Left renal cortex interstitium (tissue), 4 donors: ENCODE measurements at places on chromosomes 11 and 22. TPM values are rescaled to one million over a fixed set of nuclear protein-coding genes. Genes with fewer than 3 reads are reported as not detected.

Gene SLC22A8
- 26.6 TPM for polyA plus RNA-seq

Gene AIFM3
- polyA plus RNA-seq = 0.82 TPM

Gene NEFH
- 11.7 TPM for polyA plus RNA-seq

Gene HTR3A
- not detected for polyA plus RNA-seq

Gene MPPED2
- 18.5 TPM for polyA plus RNA-seq

DNA sequence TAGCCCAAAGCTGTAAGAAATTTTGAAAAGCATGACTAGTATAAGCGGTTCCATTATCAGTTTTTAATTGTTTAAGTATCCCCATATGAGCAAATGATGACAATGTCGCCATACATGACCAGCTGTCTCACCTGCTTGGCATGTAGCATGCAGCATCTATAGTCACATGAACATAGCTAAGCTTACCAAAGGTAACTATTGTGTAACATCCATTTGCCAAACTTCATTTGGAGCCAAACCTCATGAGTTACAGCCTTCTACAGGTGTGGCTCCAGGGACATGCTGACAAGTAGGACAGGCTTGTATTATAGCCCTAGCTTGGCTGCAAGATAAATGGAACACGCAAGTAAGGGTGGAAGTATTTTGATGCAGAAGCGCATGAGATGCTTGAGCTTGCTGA lies 30.4 kb downstream of the OR10A6 start:
- no peak for DNase-seq

- no peak for DNase-seq
These were observed 13.0 kb downstream of the ABCC8 start for GRCh38 chr11:17463546-17464174.

- DNase-seq = no peak
These were observed 39.6 kb downstream of the ARHGAP42 start for GRCh38 chr11:100726680-100727079.

- no peak for DNase-seq
These were observed 17.1 kb downstream of the CRELD2 start for GRCh38 chr22:49935561-49935960.

DNA sequence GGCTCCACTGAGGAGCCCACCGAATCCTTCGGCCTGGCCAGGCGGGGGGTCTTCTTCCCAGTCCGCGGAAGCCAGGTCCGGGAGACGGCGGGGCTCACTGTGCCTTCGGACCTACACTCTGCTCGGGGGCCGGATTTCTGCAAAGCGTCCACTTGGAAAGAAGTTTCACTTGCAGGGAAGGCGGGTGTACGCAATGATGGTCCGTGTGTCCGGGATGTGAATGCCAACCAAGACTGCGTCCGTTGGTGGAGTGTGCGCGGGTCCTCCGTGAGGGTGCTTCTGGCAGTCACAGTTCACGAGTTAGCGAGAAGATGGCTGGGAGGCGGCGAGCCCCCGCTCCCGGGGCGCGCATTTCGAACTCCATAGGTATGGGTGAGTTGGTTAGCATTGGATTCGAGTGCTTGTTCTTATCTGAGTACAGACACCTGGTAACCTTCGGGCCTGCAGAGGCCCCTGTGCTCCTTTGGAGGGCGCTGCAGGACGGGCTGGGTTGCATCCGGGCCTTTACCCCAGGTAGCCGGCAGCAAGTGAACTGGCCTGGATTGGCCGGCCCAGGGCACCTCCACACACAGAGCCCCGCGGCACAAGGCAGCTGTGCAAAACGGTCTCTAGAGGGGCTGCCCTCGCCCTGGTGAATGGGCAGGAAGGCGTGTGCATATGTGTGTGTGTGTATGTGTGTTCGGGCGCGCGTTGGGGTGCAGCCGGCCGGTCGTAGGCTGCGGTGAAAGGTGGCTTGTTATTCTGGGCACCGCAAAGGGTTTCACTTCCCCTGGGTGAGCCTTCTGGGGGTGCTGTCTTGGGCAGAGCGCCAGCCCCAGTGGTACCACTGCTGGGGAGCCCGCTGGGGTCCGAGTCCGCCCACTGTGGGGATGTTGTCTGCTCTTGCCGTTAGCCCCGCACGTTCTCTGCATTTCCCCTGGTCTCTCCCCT lies 13.3 kb upstream of the CYP2R1 start:
- DNase-seq = peak; percentile 28

DNA sequence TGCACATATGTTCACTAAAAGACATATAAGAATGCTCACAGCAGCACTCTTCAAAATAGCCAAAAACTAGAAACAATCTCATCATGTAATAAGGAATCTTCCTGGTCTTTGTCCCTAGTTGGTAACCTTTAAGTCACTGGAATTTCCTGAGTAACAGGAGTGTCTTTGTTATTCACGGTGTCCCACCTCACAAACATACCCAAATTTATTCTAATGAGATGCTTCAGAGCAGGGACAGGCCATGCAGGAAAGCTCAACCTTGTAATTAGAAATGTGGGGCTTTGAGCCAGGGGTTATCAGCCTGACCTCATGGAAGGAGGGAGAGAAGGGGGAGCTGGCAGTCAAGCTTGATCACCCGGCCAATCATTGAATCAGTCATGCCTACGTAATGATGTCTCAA lies 40.3 kb upstream of the NFRKB start:
- no peak for DNase-seq

GRCh38 chr11:75689863-75690609 lies 21.2 kb upstream of the MAP6 start:
- no peak for DNase-seq

DNA sequence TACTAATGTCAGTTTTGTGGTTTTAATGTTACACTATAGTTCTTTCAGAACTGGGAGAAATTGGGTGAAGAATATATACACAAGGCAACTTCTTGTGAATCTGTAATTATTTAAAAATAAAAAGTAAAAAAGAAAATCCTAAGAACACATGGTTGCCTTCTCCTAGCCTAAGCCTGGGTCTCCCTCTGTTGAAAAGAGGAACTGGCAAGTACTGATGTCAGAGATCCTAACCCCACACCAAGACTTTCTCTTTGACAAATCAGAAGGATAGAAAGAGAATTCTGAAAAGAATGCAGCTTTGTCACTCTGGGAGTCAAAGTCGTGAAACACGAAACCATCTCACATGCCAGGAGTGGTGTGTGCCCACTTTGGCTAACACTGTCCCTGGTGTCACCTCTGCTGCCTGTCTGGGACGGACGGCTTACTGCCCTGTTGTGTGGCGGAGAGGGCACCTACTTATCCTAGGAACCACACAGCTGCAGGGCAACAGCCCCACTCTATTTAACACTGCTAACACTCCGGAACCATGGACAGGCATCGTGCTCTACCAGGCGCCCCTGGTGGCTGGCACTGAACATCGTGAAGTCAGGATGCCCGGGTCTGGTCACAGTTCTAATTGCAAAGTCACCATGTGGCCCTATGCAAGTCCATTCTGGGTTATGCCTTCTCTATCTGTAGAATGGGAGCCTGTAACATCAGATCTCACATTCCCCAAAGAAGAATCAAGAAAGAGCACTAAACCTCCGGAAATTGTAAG lies 108.7 kb upstream of the CD82 start:
- no peak for DNase-seq

DNA sequence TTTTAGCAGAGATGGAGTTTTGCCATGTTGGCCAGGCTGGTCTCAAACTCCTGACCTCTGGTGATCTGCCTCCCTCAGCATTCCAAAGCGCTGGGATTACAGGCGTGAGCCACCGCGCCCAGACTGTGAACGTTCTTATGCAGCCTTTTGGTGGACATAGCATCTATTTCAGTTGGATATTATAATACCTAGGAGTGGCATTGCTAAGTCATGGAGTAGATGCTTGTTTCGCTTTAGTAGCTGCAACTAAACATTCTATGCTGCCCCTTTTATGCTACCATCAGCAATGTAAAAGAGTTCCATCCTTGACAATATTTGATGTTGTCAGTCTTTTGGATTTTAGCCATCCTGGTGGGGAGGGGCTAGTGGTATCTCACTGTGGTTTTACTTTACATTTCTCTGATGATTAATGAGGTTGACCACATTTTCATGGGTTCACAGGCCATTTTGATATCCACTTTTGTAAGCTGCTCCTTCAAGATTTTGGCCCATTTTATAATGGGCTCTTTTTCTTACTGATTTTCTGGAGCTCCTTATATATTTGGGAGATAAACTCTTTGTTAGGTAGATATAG lies 16.5 kb upstream of the APOBEC3A start:
- no peak for DNase-seq

DNA sequence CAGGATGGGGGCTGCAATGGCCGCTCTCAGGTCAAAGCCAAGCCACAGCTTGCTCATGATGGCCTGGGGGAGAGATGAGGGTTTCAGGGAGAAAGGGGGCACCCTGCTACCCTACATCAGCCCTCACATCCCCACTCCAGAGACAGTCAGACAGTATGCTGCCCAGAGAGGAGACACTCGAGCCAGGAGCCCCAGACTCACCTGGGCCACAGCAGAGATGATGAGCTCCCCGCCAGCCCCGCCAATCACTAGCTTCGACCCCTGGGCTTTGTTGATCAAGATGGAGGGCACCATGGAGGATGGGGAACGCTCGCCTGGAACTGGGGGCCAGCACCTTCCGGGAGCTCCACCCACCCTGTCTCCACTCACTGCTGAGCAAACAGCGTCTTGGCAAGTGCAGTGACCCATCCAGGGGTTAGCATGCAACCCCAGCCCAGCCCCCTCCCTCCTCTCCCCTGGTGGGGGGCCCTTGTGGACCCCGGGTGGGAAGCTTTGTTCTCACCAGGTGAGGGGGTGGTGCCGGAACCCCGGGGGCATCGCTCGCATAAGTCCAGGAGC lies 19.8 kb downstream of the GGT5 start:
- no peak for DNase-seq

GRCh38 chr11:113705871-113706655 lies at the start of gene TMPRSS5:
TMPRSS5 (minus strand) TSS chr11:113706308; CDS start chr11:113706224, 84 bp downstream.
- no peak for DNase-seq

DNA sequence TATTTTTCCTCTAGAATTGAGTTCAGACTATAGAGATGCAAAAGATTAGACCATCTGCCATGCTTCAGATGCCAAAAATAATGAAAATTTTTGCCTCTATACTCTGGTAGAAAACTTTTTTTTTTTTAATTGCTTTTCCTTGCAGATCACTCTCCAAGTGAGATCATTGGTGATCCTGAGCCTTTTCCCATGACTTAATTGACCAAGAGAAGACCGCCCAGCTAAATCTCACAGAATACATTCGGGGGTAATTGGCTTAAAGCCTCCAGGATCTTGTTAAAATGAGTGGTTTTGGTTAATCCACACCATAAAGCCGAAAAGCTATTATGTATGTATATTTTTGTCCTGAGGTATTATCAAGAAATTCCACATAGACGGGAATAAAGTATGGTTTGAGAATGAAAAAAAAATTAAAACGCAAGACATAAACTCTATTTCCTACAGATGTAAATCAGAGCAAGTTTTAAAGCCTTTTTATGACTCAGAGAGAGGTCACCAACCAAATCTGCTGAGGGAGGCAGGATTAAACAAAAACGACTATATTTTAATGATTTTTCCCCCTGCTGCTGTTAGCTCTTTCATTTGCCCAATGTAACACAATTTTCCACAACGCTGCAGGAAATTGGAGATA lies 64.0 kb downstream of the PARVA start:
- DNase-seq = no peak

- no peak for DNase-seq
These were observed 36.7 kb upstream of the PLET1 start for GRCh38 chr11:112297248-112297866.

DNA sequence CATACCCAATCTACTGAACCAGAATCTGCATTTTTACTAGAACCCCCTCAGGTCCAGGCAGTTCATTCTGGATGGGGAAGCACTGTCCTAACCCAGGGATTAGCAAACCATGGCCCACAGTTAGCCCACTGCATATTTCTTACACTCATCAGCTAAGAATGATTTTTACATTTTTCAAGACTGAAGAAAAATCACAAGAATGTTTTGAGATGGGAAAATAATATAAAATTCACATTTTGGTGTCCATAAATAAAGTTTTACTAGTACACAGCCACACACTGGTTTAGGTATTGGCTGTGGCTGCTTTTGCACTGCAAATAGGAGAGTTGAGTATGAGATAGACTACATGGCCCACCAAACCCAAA lies 59.4 kb downstream of the PPFIBP2 start:
- no peak for DNase-seq

GRCh38 chr11:65552388-65552951 lies 5.7 kb downstream of the LTBP3 start:
- no peak for DNase-seq

DNA sequence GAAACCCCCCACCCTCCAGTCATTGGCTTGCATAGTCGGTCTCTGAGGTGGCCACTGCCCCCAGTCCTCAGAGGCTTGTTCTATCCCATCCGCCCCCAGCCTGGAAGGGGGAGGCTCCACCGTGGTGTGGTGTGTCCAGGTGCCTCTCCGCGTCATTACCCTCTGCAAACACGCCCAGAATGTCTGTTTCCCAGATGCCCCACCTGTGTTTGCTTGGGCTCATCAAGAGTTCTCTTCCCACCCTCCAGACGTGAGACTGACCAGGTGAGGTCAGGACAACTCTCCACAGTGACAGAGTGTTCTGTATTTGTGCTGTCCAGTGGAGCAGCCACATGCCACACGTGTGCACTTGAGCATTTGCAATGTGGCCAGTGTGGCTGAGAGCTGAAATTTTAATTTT lies 24.9 kb downstream of the LRRC10B start:
- no peak for DNase-seq

DNA sequence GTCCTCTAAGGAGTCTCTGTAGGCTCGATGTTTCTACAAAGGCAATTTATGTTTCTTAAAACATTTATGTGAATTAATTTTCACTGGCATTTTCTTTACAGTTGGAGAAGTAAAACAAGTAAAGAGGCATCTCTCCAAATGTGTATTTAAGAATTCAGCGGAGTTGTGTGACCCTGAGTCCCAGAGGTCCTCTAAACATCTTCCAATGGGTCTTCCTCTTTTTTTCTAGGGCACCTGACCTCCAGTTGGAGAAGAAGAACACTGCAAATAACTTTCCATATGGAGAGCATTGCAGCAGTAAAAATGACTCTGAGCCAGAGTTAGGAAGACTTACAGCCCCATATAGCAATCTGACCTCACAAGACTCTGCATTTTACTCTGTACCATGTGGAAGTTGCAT lies 480.5 kb upstream of the RAG2 start:
- peak; percentile 44 for DNase-seq
